NCI-H460 (cell line): ENCODE measurements at places on chromosomes 1 and 21.

GRCh38 chr1:207315435-207315834 is 6.0 kb upstream of the CD55 start:
- no peak for DNase-seq

GRCh38 chr1:198530953-198531352 is 9.5 kb downstream of the ATP6V1G3 start:
- DNase-seq: no peak

DNA sequence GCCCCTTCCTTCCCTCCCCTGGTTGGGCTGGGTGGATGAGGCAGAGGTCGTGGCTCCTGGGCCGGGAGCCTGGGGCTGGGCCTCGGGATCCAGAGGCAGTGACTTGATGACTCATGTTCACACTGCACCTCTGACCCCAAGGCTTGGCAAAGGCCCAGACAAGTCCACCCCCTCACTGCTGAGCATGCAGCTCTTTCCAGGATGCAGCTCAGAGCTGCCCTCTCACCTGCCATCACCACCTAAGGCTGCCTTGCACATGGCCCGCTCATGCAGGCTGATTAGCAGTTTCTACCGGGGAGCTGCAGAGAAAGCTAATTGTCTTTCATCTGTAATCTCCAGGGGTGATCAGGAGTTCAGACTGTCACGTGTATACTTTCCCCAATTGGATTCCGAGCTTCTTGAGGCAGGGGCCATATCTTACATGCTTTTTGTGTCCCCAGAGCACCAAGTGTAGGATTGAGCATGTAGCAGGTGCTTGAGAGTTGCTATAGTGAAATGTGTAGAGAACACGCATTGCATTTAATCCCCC is 62.1 kb downstream of the LRRN2 start:
- DNase-seq: peak; percentile 18

- DNase-seq: no peak
These were observed 21.7 kb upstream of the FAAH start for GRCh38 chr1:46372431-46372830.

GRCh38 chr1:109896681-109897080 is 14.0 kb upstream of the CSF1 start:
- no peak for DNase-seq
